ENCODE measurements at places on chromosomes 5 and 9.

DNA sequence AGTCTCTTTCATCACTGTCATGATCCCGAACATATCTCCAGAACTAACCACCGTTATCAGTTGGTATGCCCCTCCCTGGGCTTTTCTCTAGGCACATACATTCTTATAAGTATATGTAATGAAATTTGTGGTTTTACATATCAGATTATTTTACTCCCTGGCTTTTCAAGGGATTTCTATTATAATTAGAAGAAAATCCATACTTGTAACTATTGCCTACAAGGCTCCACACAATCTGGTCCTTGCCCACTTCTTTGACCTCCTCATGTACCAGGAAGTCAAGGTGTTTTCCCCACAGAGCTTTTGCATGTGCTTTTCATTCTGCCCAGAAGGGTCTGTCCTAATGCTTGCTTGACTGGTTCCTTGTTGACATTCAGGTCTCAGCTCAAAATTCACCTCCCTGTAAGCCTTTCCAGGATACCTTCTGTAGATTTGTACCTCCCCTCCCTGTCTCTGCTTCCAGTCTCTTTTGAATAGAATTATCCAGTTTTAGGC is 33.6 kb upstream of the HSD17B4 start:
- DNase-seq = no peak

GRCh38 chr9:137095664-137096517 is 9.1 kb downstream of the MAN1B1 start:
- DNase-seq = no peak

DNA sequence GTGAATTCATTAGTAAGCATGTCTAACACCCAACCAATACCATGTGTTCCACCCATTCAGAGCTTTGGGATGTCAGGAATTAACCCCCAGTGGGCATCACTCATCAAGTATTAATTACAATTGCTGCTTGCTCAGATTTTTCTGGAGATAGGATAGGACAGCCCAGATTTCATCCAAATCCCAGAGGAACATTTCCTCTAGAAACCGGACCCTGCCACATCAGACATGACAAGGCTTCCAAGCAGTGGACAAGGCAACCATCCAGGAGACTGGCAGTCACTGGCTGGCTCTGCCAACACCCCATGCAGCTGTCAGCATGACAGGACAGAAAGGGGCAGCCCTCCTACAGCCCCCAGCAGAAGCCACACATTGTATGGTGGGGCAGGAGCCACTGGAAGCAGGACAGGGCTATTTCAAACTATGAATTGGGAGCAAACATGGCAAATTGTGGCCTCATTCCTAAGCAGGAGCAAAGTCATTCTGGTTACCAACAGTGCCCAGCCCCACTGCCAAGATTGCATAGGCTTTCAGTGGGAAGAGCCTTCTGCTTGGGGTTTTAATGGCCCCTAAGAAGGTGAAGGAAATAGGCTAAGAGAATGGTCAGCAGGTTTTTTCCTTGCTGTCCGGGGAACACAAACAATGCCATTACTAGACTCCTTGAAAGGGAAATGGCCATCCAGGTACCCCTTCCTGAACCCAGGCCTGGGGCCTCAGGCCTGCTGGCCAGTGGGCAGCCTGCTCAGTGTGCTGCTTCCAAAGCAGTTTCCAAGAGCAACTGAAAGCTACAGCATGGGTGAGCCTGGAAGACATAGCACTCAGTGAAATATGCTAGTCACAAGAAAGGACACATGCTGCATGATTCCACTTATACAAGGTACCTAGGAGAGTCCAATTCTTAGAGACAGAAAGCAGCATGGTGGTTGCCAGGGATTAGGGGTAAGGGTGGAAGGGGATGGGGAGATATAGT is 294.7 kb upstream of the SLC30A5 start:
- DNase-seq = no peak

GRCh38 chr9:636931-637591 is 204.4 kb upstream of the DMRT1 start:
- no peak for DNase-seq

GRCh38 chr9:93579711-93580516 is 3.5 kb downstream of the PHF2 start:
- no peak for DNase-seq

- no peak for DNase-seq
Observed at GRCh38 chr5:56482363-56482762, 249.2 kb upstream of the ANKRD55 start.

DNA sequence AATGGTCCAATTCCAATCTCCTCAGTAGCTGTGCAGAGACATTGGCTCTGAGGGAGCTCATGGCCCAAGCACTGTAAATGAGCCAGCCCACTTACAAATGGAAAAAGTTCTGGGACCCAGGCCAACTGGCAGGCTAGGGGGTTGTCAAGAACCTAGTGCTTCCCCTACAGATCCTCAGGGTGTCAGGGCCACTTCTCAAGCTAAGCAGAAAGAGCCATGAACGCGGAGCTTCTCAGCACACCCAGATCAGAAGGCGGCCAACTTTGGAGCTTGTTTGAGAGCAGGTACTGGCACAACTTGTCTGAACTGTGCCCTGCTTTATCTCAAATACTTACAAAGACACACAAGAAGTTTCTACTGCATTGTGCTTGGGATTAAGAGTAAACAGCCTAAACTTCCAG is 17.5 kb downstream of the TLE1 start:
- DNase-seq = no peak

- peak; percentile 76 for DNase-seq
Observed at GRCh38 chr5:16550316-16550952, 66.4 kb downstream of the RETREG1 start.

DNA sequence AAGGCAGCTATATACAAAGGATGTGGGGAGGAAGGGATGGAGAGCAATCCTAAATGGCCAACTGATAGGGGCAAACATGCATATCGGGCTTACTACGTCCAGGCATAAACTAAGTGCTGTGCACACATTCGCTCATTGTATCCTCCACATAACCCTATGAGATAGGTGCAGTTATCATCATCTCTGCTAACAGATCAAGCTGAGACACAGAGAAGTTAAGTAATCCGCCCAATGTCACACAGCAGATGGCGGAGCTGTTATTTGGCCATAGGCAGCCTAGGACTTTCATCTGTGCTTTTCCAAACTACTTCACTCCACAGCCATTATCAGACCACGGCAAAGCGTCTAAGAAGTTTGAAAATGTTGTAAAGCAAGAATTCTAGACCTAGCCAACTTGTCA is 197.5 kb downstream of the RGS3 start:
- DNase-seq = no peak

DNA sequence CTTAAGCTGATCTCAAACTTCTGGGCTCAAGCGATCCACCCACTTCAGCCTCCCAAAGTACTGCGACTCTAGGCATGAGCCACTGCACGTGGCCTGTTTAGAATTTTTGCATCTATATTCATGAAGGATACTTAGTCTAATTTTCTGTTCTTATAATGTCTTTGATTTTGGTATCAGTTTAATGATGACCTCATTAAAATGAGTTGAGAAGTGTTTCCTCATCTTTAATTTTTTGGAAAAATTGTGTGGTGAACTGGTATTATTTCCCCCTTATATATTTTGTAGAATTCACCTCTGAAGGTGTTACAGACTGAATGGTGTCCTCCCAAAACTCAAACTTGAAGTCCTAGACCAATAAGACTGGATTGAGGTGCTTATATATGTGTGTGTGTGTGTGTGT is 46.5 kb downstream of the ANKRD31 start:
- no peak for DNase-seq

- DNase-seq = no peak
Observed at GRCh38 chr9:135989157-135989556, 28.0 kb upstream of the UBAC1 start.

- no peak for DNase-seq
Observed at GRCh38 chr5:112239996-112240395, 179.1 kb downstream of the EPB41L4A start.

- DNase-seq = no peak
Observed at GRCh38 chr9:69900406-69900805, 79.8 kb downstream of the CFAP95 start.

- no peak for DNase-seq
Observed at GRCh38 chr9:127205952-127206351, 58.6 kb upstream of the GARNL3 start.

- no peak for DNase-seq
Observed at GRCh38 chr5:57698086-57698485, 215.5 kb upstream of the ACTBL2 start.

DNA sequence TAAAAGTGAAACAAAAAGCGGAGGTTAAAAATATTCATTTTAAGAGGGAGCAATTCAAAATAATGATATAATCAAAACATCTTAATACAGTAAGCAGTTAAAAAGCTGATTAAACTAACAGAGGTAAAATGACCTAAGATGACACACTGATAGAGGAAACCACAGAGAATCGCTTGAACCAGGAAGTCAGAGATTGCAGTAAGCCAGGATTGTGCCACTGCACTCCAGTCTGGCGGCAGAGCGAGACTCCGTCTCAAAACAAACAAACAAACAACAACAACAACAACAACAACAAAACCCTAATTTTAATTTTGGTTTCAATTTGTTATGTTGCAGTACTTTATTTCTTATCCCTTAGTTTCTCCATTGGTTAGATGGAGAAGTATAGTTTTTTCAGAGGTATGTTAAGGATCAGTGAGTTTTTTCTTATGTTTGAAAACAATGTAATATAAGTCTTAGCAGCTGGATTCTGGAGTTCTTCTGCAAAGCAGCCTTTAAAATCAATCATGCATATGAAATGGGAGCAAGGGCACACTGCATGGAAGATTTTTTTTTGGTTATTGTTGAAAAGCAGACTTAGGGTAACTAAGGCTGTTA is 58.5 kb downstream of the MLANA start:
- DNase-seq = no peak

DNA sequence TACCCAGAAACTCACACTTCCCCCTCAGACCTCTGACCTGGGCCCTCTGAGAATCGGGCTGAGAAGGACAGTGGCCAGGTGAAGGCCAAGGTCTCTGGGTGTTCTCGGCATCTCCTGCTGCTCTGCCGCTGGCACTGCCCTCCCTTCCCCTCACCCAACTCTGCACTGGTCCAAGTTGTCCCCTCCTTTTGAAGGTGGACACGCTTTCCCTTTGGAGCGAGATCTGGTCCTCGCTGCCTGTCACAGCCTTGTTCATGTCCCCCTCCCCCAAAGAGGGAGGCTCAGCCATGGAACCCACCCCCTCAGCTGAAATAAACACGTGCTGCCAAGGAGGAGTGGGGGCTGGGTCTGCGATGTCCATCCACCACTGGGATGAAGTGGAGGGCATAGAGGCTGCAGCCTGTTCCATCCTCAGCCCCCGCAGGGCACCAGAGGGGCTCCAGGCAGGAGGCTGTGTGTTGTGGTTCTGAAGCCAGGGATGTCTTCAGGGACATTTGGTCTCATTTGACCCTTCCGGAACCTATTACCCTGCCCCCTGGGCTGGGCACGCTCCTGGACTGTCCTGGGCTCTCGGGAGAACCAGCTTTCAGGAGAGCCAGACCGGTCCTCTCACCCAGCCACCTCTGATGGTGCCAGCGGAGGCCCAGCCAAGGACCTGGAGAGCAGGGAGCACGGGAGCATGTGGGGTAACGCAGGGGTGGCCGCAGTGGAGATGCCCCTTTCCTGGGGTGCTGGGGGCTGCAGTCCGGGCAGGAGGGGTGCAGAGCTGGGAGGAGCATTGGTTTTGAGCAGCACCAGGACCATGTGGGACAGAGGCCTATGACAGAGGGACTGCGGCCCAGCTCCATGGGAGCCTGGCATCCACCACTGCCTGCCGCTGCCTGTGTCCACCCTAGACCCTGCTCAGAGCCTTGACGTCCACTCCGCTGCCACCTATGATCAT is 4.7 kb upstream of the LCN2 start:
- DNase-seq = no peak

DNA sequence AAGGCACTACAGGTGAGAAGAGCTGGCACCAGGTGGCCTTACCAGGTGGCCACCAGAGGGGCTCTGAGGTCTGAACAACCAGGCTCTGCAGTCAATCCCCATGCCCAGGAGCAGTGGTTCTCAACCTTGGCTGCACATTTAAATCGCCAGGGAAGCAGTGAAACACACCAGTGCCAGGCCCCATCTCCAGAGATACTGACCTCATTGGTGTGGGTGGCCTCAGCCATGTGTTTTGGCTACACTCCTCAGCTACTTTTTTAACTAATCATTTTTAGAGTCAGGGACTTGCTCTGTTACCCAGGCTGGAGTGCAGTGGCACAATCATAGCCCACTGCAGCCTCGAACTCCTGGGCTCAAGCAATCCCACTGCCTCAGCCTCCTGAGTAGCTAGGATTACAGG is 56.0 kb downstream of the GABBR2 start:
- no peak for DNase-seq

DNA sequence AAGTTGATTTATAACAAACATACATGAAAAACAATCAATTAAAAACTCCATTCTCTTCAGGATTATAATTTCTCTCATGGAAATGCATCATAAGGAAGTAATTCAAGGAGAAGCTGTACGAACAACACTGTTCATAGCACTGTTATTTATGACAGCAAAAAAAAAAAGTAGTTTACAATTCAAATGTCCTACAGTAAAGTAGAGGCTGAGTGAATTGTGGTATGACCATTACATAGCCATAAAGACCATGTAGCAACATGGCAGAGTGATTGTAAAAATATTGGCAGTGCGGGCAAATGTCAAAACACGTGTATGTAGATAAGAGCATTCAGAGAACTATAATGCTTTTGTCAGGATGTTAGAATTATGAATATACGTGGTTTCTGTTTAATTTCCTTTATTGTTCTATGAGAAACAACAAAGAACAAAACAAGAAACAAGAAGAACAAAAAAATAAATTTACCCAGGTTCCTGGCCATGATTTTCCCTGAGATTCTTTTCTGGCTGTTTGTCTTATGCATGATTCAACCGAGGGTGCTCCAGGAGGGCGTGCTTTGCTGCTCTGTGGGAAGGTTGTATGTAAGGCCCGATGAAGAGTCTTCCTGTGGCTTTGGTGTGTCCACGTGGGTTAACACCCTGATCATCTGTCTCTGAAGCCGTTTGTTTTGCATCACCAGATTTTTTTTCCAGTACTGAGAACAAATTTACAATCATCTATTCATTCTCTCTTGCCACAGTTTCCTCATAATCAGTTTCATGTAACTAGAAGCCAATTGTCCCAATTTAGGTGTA is 28.8 kb downstream of the GCNT4 start:
- DNase-seq = no peak

DNA sequence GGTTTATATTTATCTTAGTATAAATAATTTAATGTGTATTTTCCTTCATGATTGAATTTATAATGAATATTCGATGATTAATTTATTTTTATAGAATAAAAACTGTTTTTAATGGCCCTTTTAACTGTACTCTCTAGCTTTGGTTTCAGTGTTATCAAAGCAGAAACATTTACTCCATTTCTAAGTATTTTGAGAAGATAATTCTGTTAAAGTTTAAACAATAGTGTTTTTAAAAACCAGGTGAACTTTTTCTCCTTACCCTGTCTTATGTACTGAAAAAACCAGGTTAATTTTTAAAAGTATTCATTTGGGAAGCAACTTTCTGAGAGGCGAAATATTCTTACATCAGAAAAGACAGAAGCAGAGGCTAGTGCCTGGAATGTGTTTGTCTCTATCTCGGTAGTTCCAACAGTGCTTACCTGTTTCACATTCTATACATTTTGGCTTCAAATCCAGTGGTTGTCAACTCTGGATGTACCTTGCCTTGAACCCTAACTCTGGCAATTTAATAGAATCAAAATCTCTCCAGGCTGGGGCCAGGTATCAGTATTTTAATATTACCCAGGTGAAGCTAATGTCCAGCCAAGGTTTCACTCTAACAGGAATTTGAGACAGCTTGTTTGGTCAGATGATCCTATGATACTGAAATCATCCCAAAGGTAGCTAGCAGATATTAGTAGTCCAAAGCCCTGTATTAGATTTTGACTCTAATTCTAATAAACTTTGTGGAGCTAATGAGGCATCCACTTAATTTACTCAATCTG is 434.4 kb downstream of the PDE4D start:
- DNase-seq = no peak

GRCh38 chr5:109690242-109690974 is 681 bp downstream of the MAN2A1 start:
- peak; percentile 62 for DNase-seq

GRCh38 chr5:167895899-167896659 is 395.4 kb upstream of the WWC1 start:
- no peak for DNase-seq
